ENCODE measurements at places on chromosomes 4 and X.

GRCh38 chr4:94370533-94371254 lies 28.1 kb upstream of the HPGDS start:
- no peak for DNase-seq

DNA sequence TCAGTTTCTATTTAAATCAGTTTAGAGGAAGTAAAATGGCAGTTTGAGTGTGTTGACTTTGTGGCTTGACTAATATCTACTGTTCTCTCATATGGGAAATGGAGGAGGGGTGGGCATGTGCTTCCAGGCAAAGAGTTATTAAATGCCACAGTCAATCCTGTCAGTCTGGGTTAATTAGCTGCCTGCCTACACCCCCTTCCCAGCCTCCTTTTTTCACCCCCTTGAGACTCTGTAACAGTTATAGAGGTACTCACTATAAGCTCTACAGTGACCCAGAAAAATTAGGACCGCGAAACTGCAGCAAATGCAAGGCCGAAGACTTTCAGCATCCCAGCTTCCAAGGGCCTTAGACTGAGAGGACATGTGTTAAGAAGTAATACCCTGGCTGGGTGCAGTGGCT lies 165.2 kb downstream of the CORIN start:
- DNase-seq, result no peak

GRCh38 chrX:122270809-122271494 lies 913.1 kb upstream of the GRIA3 start:
- no peak for DNase-seq

DNA sequence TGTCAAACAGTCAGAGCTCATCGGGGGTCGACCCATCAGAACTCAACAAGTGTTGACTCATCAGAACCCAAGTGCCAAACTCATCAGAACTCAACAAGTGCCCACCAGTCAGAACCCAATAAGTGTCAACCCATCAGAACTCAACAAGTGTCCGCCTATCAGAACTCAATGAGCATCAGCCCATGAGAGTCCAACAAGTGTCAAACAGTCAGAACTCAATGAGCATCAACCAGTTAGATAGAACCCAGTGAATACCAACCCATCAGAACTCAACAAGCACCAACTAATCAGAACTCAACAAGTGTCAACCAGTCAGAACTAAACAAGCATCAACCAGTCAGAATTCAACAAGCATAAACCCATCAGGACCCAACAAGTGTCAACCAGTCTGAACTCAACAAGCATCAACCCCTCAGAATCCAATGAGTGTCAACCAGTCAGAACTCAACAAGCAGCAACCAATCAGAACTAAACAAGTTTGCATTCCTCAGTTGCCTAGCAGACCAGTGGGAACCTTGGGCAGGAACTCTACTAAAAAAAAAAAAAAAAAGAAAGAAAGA lies 115.3 kb downstream of the PRKX start:
- no peak for DNase-seq

- no peak for DNase-seq
Measured at GRCh38 chr4:166882221-166882620, 352.1 kb downstream of the SPOCK3 start.

GRCh38 chrX:13389501-13389900 lies 69.6 kb upstream of the ATXN3L start:
- DNase-seq, result no peak

GRCh38 chr4:175935016-175935661 lies 123.1 kb upstream of the GPM6A start:
- no peak for DNase-seq
